Cardiac fibroblast (primary cell): ENCODE measurements at places on chromosomes 13 and 19.
A peak's percentile ranks its signal among the peaks of the same experiment; 100 is the strongest.

- DNase-seq, result no peak
Observed at GRCh38 chr13:25702386-25702785, 330.6 kb downstream of the ATP8A2 start.

DNA sequence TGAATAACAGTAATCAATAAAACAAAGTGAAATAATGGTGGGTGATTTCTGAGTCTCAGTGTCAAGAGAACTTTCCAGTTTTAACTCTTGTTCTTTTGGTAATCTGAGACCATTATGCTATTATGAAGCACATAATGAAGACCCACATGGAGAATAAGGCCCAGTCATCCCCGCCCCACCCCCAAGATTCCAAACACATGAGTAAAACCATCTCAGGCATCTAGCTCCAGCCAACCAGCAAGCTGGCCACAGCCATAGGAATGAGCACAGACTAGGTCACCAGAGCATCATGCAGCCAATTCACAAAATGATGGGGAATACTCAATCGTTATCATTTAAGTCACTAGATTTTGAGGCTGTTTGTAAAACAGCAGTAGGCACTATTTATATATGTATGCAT, 1769.0 kb upstream of the PCDH20 start:
- DNase-seq, result peak; percentile 39

DNA sequence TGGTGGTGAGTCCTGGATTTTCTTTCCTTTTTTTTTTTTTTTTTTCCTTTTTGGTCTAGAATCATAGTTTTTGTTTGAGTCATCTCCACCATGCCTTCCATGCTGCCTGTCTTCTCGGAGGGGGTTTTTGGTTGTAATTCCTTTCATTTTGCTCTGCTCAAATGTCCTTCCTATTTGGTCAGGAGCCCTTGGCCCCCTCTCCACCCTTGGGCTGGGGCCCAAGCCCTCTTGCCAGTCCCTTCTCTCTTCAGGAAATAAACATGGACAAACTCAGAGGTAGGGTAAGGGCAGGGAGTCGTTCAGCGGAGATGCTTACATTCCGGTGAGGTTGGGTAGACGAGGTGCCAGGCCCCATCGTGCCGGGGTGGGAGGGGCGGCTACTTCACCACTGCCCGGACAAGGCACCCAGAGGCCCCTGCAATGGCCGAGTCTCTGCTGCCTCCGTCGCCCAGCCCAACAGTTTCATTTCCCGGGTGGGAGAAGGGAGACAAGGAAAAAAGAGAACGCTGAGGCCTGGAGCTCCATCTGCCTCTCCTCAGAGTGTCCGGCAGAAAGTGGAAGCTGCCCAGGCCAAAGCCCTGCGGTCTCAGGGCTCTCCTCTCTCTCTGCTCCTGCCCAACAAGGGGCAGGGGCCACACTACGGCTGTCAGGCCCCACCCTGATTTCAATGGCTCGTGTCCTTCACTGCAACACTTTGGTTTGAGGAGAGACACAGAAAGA, 12.7 kb downstream of the ZNF574 start:
- peak; percentile 82 for DNase-seq

DNA sequence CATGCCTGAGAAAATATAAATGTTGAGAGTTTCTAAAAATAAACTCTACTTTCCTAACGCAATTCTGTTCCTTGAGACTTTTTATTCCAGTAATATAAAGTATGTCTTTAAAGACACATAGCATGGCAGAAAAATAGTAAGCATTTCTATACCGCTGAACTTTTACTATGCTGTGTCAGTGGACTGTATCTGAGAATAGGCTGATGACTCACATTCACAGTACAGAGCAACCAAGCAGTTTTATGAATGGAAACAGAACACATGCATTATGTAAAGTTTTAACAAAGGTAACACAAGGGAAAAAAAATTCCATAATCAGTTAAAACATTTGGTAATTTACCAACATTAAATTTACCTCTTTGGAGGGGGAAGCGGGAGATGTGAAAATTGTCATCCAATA, 38.4 kb downstream of the ZDHHC20 start:
- DNase-seq, result peak; percentile 49

- DNase-seq, result no peak
Observed at GRCh38 chr19:46499692-46500091, 4.0 kb upstream of the PNMA8B start.

- no peak for DNase-seq
Observed at GRCh38 chr13:92346046-92346445, 880.6 kb upstream of the GPC6 start.

DNA sequence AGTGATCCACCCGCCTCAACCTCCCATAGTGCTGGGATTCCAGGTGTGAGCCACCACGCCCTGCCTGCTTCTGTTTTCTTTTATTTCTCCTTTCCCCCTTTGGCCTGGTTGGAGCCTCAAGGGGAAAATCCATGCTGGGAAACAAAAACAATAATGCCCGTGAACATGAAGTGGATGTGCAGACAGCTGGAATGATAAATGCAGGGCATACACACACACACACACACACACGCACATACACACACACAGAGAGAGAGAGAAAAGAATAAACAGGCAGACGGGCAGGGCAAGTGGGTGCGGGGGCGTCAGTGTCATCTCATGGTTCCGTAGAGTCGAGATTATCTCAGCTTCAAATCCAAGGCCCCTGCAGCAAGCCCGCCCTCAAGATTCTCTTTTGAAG, 4.4 kb upstream of the PLEKHF1 start:
- DNase-seq, result no peak

- DNase-seq, result peak; percentile 88
Observed at GRCh38 chr19:7833225-7834099, 3.4 kb downstream of the EVI5L start.

DNA sequence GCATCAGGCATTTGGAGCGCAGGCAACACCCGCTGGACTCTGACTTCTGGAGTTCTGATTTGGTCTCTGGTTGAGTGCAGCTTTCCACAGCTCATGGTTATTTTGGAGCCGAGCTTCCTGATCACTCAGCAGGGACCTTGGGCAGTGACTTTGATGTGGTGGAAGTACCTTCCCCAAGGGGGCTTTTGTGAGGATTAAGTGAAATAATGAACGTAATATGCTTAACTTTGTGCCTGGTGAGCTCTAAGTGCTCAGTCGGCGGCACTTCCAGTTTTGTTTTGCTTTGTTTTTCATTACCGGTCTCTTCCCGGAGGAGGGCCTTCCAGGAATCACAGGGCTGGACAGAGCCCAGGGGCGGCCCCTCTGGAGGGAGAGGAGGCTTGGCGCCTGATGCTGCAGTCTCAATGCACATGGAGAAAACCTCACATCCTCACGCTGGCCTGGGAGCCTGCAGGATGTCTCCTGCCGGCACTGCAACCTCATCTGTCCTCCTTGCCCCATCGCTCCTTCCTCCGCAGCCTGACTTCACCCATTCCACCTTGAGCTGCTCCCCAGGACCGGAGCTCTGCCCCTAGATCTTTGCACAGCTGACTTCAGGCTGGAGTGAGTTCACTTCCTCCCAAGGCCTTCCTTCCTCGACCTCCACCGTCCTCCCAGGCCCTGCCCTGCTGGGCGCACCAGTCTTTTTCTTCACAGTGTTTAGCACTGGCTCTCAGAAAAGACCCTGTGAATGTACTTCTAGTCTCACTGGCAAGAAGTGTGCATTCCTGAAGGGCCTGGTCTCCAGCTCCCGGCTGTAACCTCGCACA, 1.5 kb downstream of the PLEKHF1 start:
- peak; percentile 84 for DNase-seq

DNA sequence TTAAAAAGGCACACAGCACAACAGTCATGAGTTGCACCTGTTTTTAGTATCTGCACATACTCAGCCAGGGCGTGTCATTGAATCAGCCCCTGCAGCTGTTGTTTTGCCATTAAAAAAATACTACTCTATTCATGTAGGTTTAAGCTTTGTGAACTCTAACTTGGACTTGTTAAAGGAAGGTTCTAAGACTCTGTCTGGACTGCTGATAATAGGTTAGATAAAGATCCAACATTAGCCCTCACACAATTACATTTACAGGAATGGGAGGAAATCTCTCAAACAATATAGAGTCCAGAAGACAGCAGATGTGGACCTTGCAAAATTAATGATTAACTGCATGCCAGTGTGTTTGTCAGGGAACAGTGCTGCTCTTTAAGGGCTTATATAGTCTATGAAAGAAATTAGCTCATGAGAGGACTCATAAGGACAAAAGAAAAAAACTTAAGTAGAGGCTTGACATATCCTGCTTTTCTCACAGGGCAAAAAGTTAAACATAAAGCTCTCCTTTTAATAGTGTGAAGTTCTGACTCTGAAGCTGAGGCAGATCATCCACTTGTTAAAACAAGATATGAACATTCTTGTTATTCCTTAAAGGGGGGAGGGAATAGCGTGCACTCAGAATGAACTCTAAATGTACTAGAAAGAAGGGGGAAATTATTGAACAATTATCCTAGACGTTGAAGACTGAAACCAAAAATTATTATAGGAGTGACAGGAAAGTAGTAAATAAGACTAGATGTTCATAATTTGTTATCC, 243.6 kb downstream of the NDFIP2 start:
- DNase-seq, result peak; percentile 55

GRCh38 chr13:76790980-76791819, 95.0 kb downstream of the KCTD12 start:
- DNase-seq, result peak; percentile 36

DNA sequence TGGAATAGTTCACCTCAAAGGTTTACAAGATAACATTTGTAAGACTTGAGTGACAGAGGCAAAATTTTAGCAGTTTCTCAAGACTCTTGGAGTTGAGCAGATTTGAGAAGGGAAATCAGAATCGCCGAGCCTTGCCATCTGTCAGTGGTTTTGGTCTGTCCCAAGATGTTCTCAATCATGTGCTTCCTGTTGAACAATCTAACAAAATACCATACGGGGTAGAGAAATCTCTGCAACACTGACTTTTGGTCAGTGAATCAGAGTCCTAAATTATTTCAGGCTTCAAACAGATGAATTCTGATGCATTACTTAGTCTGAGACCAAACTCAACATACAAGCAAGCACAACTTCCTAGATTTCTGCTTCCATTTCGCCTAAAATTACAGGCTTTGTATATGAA, 3.8 kb downstream of the KCTD12 start:
- peak; percentile 69 for DNase-seq

DNA sequence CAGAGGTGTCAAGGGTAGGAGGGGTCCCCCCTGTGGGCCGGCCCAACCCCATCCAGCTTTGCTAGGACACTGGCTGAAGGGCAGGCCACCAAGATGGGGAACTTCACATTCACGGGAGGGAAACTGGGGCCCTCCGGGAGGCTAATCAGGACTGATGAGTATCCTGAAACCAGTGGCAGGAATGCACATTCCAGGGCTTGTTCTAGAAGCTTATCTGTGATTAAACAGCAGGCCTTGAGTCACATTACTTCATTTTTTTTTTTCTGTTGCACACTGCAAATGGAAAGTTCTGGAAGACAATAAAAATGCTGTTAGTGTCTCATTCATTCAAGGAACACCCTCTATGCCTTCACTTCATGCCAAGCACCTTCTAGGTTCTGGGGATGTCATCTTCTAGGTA, 15.5 kb upstream of the SIGLEC11 start:
- DNase-seq, result no peak

GRCh38 chr13:35179920-35180663, 238.0 kb downstream of the NBEA start:
- no peak for DNase-seq

DNA sequence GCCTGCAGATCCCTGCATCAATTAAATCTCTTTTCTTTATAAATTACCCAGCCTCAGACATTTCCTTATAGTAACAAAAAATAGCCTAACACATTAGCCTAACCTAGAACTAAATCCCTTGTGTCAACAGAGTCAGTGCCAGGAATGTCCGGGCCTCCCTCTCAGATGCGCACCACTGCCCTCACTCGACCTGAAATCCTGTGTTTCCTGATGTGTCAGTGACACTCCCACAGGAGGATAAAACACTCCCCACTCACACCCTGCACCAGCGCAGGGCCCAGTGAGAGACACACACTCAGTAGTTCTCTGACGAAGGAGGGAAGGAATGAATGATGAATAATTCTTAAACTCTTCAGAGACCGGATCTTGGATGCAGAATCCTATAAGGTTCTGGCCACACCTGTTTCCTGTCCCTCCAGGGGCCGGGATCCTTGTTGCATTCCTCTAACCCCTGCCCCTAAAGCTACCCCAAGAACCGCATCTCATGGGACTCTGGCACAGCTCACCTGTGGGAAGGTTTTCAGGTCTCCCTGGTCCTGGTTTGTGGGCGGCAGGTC, 3.1 kb downstream of the CEACAM3 start:
- DNase-seq, result no peak

- DNase-seq, result no peak
Observed at GRCh38 chr19:7698583-7698982, 3.3 kb downstream of the FCER2 start.

GRCh38 chr13:99261059-99261458, 2.9 kb upstream of the GPR18 start:
- no peak for DNase-seq

DNA sequence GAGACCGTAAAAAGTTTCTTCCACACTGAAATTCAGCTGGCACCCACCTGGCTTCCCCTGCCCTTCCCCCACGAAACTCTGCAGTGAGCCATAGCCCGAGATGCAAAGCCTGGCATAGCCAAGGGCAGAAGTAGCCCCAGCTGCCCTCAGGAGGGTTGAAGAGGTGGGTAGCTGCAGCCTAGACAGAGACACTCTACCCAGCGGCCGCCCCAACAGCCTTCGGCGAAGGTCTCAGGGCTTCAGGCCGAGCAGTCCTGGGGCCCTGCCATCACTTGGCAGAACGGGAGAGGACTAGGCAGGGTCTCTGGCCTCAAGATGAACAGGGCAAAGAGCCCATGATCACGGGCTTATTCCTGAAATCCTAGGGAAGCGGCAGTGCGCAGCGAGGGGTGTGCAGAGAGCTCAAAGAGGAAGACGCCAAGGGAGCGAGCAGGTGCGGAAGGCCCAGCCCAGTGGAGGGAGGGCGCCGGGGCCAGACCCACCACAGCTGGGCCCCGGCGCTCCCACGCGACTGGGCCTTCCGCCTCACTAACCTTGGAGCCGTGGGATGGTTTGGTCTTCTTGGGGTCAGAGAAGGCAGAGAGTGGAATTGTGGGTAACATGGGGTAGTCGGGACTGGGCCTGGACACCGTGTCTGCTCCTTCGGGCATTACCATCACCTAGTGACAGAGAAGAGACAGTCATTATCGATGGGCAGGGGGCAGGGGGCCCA, 53.2 kb downstream of the MLLT1 start:
- DNase-seq, result no peak

DNA sequence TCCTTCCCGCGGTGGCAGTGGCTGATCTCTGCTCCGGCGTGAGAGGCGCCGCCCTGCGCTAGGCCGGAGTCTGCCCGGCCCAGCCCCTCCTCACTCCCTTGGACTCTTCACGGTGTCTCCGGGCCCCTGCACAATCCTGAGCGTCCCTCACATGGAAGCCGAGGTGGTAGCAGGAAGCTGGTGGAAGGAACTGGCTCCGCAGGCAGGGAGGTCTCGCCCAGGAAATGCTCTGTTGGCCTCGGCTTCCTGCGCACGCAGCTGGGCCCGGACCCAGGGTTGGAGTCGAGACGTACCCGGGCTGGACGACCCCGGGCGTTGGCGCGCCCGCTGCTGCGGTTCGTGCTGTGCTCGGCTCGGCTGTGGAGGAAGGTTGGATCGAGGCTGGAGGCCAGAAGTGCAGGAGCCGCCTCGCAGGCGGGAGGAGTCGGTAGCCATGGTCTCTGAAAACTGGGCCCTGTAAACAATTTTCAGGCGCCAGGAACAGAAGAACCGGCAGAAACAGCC, 46.3 kb downstream of the ZNF724 start:
- DNase-seq, result no peak
